Gastrocnemius medialis (tissue), 4 donors: ENCODE measurements at places on chromosomes 6 and 20. TPM values are rescaled to one million over a fixed set of nuclear protein-coding genes. Genes with fewer than 3 reads are reported as not detected.

Gene FAM229B
- 0.58 TPM for total RNA-seq

Gene SLC44A4
- not detected for total RNA-seq

Gene CNR1
- 4.9 TPM for total RNA-seq

Gene RBPJL
- not detected for total RNA-seq

Gene CST2
- not detected for total RNA-seq

Gene CLPSL1
- not detected for total RNA-seq

Gene CALHM6
- total RNA-seq = 0.63 TPM

Gene COX4I2
- total RNA-seq = 4.2 TPM

Gene ZMYND8
- 32.2 TPM for total RNA-seq

- peaks cover 20% of the 10 kb centered on the region for H3K4me1 ChIP-seq
- no peak overlapping the region for H3K4me3 ChIP-seq
- no peaks in the 10 kb centered on the region for H3K27me3 ChIP-seq
- H3K27ac ChIP-seq = no peak overlapping the region
- no peak for DNase-seq
- H3K36me3 ChIP-seq = peaks cover 35% of the 10 kb centered on the region
Observed at GRCh38 chr6:152353440-152353839, 283.7 kb downstream of the SYNE1 start.

GRCh38 chr20:33609504-33609903 lies 52.6 kb upstream of the C20orf144 start:
- H3K4me3 ChIP-seq = no peak overlapping the region
- H3K27ac ChIP-seq = no peak overlapping the region
- H3K36me3 ChIP-seq = peaks cover 2% of the 10 kb centered on the region
- no peaks in the 10 kb centered on the region for H3K27me3 ChIP-seq

- H3K27ac ChIP-seq = peak overlapping the region; percentile 7
- DNase-seq = no peak
- no peaks in the 10 kb centered on the region for H3K36me3 ChIP-seq
- H3K4me1 ChIP-seq = no peaks in the 10 kb centered on the region
- H3K4me3 ChIP-seq = no peak overlapping the region
- H3K27me3 ChIP-seq = no peaks in the 10 kb centered on the region
Observed at GRCh38 chr6:42777126-42777822, 4.6 kb upstream of the BICRAL start.

DNA sequence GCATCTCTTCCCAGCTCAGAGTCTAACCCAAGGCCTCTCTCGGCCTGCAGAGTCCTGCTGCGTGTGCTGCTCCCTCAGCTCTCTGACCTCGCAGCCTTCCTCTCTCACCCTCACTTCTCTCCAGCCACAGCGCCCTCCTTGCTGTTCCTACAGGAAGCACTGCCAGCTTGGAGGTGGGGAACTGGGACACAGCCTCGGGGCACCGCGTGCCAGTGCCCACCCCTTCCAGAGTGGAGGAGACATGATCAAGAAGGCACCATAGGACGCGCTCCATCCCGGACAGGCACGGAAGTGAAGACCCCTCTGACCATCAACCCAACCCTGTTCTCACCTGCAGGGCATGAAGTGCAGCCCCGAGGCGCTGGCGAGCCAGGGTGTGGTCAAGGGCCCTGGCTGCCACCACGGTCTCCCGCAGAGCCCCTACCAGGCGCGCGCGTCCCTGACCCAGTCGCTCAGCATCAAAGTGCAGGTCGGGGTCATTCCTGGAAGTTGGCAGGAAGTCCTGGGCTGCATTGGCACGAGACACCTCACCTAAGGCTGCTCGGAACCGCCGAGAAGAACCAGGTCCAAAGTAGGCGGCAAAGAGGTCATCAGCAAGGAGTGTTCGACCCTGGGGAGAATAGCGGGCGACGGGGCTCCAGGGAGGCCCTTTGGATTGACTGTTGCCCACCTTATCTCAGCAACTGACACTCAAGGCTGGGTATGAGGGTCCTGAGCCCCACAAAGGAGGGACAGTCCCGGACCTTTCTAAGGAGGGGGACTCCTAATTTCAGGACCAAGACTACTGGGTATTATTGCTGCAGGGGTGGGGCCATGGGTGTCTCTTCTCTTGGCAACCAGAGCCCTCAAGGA lies 1.3 kb downstream of the VWA7 start:
- peaks cover 25% of the 10 kb centered on the region for H3K36me3 ChIP-seq
- H3K4me3 ChIP-seq = no peak overlapping the region
- no peak for DNase-seq
- peaks cover 17% of the 10 kb centered on the region for H3K4me1 ChIP-seq

DNA sequence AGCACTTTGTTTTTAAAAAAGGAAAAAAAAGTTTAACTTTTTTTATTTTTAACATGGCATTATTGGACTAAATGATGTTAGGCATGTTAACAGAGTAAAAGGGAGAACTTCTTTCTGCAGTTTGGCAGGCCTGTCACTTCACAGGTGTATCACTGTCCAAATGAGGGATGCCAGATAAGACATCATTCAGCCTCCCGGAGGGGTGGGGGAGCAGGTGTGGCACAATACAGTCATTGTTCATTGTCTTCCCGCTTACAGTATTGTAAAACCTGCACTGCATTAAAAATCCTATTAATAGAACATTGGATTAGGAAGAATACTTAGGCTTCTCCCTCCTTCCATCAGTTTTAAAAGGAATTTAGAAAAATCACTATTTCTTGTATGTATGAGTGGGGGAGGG lies 80.7 kb downstream of the CARMIL1 start:
- H3K4me3 ChIP-seq = no peak overlapping the region
- no peaks in the 10 kb centered on the region for H3K36me3 ChIP-seq
- no peaks in the 10 kb centered on the region for H3K27me3 ChIP-seq

DNA sequence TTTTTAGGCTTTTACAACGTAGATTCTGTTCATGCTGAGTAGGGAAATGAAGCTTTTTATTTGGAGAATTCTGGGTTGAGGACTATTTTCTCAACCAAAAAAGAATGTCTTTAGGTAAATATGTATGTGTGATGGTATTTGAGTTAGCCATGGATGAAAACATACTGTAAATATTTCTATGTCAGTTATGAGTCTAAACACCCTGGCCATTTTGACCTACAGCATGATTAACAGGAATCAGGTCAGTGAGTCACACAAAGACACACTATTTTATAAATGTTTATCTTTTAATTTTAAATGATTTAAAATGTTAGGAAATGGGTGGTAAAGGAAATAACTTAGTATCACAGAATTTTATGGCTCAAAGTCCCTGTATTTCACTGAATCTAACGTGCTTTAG lies 851.7 kb upstream of the MAP3K7 start:
- H3K27ac ChIP-seq = no peak overlapping the region
- no peak for DNase-seq
- H3K4me1 ChIP-seq = no peaks in the 10 kb centered on the region
- H3K36me3 ChIP-seq = no peaks in the 10 kb centered on the region

DNA sequence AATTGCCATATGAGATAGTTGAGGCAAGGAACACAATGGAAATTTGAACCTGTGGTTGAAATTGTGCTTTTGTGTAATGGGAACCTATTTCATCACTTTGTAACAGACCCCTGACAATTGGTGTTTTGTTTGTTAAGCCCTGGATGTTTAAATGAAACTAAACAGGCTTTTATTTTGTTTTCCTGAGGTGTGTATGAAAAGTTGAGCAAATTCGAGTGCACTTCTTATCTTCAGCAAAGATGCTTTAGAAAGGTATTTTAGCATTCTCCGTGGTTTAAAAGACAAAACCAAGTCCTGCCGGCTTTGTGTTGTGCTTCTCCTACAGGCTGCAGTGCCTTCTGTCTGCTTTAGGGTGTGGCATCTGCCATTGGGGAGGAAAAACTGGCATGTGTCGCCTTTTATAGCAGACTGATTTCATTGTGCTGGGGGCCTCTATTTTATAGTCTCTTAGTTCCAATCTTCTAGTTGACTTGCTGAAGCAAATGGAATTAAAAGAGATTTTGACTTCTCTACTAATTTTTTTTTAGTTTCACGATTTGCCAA lies 2.2 kb upstream of the ARID1B start:
- no peak for DNase-seq
- peak overlapping the region; percentile 25 for H3K4me3 ChIP-seq
- H3K27ac ChIP-seq = peak overlapping the region; percentile 96

GRCh38 chr6:5472571-5472970 lies 211.3 kb downstream of the FARS2 start:
- no peaks in the 10 kb centered on the region for H3K36me3 ChIP-seq
- no peak for DNase-seq
- no peak overlapping the region for H3K27ac ChIP-seq

GRCh38 chr6:99276747-99277146 lies 72.7 kb downstream of the FAXC start:
- no peak overlapping the region for H3K27ac ChIP-seq
- no peak overlapping the region for H3K4me3 ChIP-seq
- no peaks in the 10 kb centered on the region for H3K27me3 ChIP-seq
- no peaks in the 10 kb centered on the region for H3K36me3 ChIP-seq
- no peaks in the 10 kb centered on the region for H3K4me1 ChIP-seq

DNA sequence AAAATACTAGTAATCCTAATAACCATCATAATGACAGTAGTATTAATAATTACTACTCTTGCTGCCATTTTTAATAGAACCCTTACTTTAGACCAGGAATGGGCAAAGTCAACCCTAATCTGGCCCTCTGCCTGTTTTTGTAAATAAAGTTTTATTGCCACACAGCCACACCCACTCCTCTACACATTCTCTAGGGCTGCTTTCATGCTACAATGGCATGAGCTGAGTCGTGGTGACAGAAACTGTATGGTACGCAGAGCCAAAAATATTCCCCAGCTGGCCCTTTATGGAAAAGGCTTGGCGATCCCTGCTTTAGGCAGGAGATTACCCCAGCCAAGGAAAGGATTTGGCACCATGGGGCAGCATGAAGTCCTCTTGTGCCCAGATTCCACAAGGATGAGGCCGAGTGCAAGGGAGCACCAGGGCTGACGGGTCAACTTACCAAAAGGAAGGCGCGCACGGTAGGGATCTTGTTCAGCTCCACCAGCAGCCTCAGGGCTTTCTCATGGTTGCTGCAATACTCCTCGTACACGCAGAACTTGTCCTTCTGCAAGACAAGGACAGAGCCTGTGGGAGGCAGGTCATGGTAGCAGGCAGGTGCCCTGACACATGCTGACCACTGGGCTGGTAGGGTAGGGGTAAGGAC lies 93.6 kb downstream of the PREX1 start:
- no peaks in the 10 kb centered on the region for H3K27me3 ChIP-seq
- no peak overlapping the region for H3K4me3 ChIP-seq
- DNase-seq = peak; percentile 70
- H3K36me3 ChIP-seq = no peaks in the 10 kb centered on the region
- peaks cover 7% of the 10 kb centered on the region for H3K4me1 ChIP-seq

GRCh38 chr6:99393366-99393697 lies 663 bp downstream of the COQ3 start:
- H3K27ac ChIP-seq = peak overlapping the region; percentile 75
- no peak for DNase-seq
- peaks cover 5% of the 10 kb centered on the region for H3K4me1 ChIP-seq
- H3K36me3 ChIP-seq = no peaks in the 10 kb centered on the region
- H3K4me3 ChIP-seq = peak overlapping the region; percentile 71

GRCh38 chr6:3322366-3322890 lies 63.7 kb downstream of the PSMG4 start:
- H3K27me3 ChIP-seq = no peaks in the 10 kb centered on the region
- peaks cover 28% of the 10 kb centered on the region for H3K4me1 ChIP-seq
- H3K27ac ChIP-seq = no peak overlapping the region

DNA sequence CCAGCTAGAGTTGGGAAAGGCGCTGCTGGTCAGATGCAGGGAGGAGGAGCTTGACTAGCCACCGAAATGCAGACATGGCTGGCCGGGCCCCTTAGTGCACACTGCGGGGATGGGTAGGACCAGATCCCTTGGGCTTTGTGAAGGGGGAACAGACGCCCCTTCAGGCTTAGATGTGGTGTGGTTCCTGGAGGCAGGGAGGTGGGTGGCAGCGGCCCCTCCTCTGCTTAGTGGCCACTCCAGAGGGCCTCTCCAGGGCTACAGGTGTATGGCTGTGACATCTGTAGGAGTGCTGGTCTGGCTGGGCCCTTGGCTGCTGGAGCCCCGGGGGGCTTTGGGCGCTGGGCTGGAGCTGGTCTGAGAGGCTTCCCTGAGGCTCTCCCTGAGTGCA lies 5.9 kb downstream of the CCND3 start:
- no peaks in the 10 kb centered on the region for H3K27me3 ChIP-seq
- peaks cover 10% of the 10 kb centered on the region for H3K4me1 ChIP-seq
- H3K36me3 ChIP-seq = peaks cover 53% of the 10 kb centered on the region

- no peaks in the 10 kb centered on the region for H3K36me3 ChIP-seq
- H3K27ac ChIP-seq = no peak overlapping the region
- no peak for DNase-seq
- no peak overlapping the region for H3K4me3 ChIP-seq
Observed at GRCh38 chr20:48805716-48806115, 22.1 kb downstream of the PREX1 start.

- no peak overlapping the region for H3K4me3 ChIP-seq
- H3K27me3 ChIP-seq = no peaks in the 10 kb centered on the region
- DNase-seq = no peak
- H3K36me3 ChIP-seq = no peaks in the 10 kb centered on the region
Observed at GRCh38 chr20:1860446-1860845, 34.8 kb upstream of the SIRPA start.

- no peaks in the 10 kb centered on the region for H3K27me3 ChIP-seq
- DNase-seq = no peak
- H3K4me1 ChIP-seq = no peaks in the 10 kb centered on the region
- no peaks in the 10 kb centered on the region for H3K36me3 ChIP-seq
Observed at GRCh38 chr6:112118034-112118433, 30.6 kb downstream of the FAM229B start.

- peak overlapping the region; percentile 95 for H3K27ac ChIP-seq
- peaks cover 30% of the 10 kb centered on the region for H3K4me1 ChIP-seq
- DNase-seq = peak; percentile 50
- no peaks in the 10 kb centered on the region for H3K27me3 ChIP-seq
- H3K36me3 ChIP-seq = no peaks in the 10 kb centered on the region
Observed at GRCh38 chr6:125597411-125598253, 151.8 kb upstream of the HEY2 start.

GRCh38 chr20:59194023-59194935 lies 30.7 kb downstream of the ZNF831 start:
- H3K36me3 ChIP-seq = no peaks in the 10 kb centered on the region
- no peak overlapping the region for H3K27ac ChIP-seq
- H3K4me1 ChIP-seq = no peaks in the 10 kb centered on the region
- peaks cover 9% of the 10 kb centered on the region for H3K27me3 ChIP-seq
- no peak for DNase-seq
- no peak overlapping the region for H3K4me3 ChIP-seq

DNA sequence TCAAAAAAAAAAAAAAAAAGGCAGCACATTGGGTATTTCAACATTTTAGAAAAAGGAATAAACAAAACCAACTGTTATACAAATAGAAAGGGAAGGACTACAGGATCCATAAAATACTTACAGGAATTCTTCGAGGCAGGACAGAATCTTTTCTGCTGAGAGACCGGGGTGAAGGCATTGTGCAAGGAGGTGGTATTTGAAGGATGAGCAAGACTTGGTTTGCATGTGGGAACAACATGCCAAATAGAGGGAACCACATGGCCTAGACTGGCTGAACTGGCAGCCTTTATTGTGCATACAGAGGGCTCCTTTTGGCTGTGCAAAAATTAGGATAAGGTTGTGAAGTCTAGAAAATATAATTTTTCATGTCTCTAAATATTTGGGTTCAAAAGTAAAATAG lies 62.9 kb downstream of the SCAND1 start:
- peak overlapping the region; percentile 50 for H3K27ac ChIP-seq
- H3K4me1 ChIP-seq = peaks cover 2% of the 10 kb centered on the region
- no peak overlapping the region for H3K4me3 ChIP-seq
- H3K36me3 ChIP-seq = no peaks in the 10 kb centered on the region
- H3K27me3 ChIP-seq = no peaks in the 10 kb centered on the region

GRCh38 chr6:63444768-63445167 lies 125.0 kb upstream of the LGSN start:
- no peaks in the 10 kb centered on the region for H3K27me3 ChIP-seq
- peaks cover 26% of the 10 kb centered on the region for H3K4me1 ChIP-seq
- no peaks in the 10 kb centered on the region for H3K36me3 ChIP-seq
- no peak overlapping the region for H3K4me3 ChIP-seq
- peak overlapping the region; percentile 79 for H3K27ac ChIP-seq
